SK-N-MC (cell line): ENCODE measurements at places on chromosomes 7 and 10.

- no peak for DNase-seq
These were observed 884 bp downstream of the ICA1 start for GRCh38 chr7:8260871-8261694.

GRCh38 chr7:39672176-39672575, 48.8 kb downstream of the RALA start:
- DNase-seq = no peak

- DNase-seq = no peak
These were observed 239.0 kb downstream of the PHTF2 start for GRCh38 chr7:78037603-78038002.

- no peak for DNase-seq
These were observed 243.0 kb upstream of the GLI3 start for GRCh38 chr7:42479816-42480633.

DNA sequence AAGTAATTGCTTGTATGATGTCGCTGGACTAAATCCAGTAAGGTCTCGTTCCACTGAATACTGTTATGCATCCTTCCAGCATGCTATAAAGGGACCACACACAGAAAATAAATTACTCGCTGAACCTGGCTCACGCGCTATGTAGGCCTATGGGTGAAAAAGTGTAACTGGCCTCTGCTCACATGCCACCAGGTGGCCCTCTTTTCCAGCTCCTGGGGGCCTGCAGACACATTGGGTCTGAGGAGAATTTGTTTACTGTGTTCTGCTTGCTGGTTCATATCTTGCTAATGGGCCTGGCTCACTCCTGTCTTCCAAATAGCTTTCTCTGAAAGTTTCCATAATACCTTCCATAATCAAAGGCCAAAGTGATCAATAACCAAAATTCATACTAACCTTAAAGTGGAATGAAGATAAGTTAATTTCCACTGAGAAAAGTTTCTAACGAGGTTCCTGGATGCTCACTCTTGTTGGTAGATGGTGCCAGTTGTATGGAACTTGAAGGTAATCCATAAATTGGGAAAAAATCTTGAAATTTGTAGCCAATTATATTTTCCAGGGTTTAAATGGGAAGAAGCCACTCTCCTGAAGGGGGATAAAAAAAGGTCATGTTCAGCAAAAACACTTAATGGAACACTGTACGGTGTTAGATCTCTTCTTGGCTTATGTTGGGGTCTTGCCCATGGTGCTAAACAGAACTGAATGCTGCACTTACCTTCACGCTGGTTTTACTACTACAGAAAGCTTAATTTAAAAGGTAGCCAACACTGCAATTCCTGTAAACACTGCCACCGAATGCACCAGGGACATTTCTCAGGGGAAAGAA, 27.0 kb upstream of the ZPBP start:
- DNase-seq = no peak

DNA sequence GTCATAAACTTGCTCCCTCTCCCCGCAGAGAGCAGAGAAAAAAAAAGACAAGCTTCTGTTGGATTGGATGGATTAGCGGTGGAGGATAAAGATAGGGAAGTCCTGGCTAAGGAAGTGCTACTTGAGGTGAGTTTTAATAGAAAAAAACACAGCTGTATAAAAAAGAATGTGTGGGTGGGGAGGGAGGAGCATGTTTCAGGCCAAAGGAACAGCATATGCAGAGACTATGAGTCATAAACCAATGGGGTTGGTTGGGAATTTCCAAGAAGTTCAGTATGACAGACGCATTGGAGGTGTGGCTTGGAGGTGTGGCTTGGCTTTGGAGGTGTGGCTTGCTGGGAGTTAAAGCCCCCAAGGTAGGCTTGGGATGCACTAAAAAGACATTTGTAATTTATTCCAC, 103.0 kb upstream of the LSM8 start:
- no peak for DNase-seq

- DNase-seq = no peak
These were observed 481.6 kb downstream of the PARD3 start for GRCh38 chr10:34333513-34333912.

- no peak for DNase-seq
These were observed 360 bp upstream of the OPN4 start for GRCh38 chr10:86653987-86654386.

- DNase-seq = no peak
These were observed 466.3 kb downstream of the ARL4A start for GRCh38 chr7:13153742-13154141.

DNA sequence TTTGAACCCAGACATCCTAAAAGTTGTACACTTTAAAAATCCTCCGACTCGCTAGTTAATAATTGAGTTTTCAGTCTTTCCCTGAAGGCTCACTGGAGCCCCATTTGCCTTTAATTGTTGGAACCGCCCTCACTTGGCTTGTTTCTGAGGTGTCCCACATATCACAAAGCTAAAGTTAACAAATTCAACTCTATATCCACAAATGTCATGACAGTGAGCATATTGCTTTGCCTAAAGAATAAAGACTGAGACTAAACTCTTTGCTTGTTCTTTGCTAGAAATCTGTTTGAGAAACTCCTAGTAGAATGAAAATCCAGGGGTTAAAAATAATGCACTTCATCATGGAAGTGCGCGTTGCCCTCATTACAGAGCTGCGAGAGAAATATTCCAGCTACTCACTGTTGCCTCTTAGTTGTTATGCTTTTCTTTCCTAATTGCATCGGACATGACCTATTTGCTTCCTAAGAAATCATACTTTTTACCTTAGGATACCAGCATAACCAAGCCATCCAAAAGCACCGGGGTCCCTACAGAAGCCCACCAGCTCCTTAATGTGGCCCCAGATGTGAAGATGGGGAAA, 752 bp downstream of the THSD7A start:
- DNase-seq = no peak

- DNase-seq = no peak
These were observed 78.9 kb downstream of the ALOX5 start for GRCh38 chr10:45452743-45453452.
